ENCODE measurements at places on chromosomes 4 and X.
A peak's percentile ranks its signal among the peaks of the same experiment; 100 is the strongest.

GRCh38 chr4:150315175-150315574, 236.9 kb downstream of the DCLK2 start:
- DNase-seq: peak; percentile 93

DNA sequence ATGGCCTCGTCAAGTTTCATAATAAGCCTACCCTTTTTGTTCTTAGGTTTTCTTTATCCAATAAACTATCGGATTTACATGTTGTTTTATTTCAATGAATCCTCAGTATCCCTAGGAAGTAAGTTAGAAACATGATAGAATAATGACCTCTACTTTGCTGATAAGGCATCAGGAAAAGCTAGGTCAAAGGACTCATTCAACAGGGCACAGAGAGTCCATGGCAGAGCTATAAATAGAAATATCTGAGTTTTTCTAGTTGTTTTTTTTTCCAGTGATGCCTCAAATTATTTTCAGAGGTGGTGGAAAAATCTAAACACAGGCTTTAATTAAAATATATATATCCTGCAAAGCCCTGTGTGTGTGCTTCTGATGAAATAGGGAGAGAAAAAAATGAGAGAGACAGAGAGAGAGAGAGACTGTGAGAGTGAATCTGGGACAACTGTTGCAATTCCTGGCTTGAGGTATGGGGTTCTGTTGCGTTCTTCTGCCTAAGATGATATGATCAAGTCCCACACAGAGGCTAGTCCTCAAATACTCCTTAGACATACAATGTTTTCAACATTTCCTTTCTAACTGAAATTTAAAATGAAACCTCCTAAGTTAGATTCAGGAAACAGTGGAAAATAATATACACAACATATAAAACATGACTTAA, 139.9 kb downstream of the HDX start:
- DNase-seq: no peak

- no peak for DNase-seq
Observed at GRCh38 chr4:3239998-3240920, 8.7 kb upstream of the MSANTD1 start.

DNA sequence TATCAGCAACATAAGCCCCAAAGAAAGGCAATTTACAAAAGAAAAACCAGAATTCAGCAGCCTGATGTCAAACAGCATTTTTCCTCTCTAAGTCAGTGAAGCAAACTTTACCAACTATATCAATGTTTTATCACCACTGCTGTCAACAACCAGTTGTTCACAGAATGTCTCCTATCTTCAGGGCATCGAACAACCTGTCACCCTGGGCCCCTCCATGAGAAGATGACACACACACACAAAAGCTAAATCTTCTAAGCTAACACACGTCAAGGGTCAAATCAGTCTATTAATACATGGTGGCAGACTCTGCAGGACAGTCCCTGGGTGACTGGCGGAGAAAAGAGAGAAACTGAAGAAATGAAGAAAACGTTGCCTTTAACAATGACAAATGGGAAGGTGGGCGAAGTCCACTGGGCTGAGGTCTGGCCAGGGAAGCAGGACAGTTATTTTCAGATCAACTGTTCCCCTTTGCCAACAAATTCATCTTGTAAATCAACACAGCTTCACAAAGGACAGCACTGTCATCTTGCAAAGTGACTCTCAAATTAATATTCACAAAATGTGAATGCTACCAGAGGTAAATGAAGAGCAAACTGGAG, 13.0 kb downstream of the FAT1 start:
- DNase-seq: no peak

- DNase-seq: no peak
Observed at GRCh38 chrX:17032351-17032750, 85.9 kb downstream of the REPS2 start.

GRCh38 chr4:121519236-121519838, 138.5 kb upstream of the QRFPR start:
- DNase-seq: no peak

- DNase-seq: no peak
Observed at GRCh38 chr4:21845663-21846062, 102.9 kb downstream of the KCNIP4 start.

- DNase-seq: no peak
Observed at GRCh38 chrX:150119323-150119722, 181.0 kb upstream of the EOLA2 start.

- no peak for DNase-seq
Observed at GRCh38 chr4:140579278-140579677, 10.5 kb upstream of the UCP1 start.

GRCh38 chr4:39718366-39719323, 20.7 kb downstream of the UBE2K start:
- DNase-seq: peak; percentile 13

DNA sequence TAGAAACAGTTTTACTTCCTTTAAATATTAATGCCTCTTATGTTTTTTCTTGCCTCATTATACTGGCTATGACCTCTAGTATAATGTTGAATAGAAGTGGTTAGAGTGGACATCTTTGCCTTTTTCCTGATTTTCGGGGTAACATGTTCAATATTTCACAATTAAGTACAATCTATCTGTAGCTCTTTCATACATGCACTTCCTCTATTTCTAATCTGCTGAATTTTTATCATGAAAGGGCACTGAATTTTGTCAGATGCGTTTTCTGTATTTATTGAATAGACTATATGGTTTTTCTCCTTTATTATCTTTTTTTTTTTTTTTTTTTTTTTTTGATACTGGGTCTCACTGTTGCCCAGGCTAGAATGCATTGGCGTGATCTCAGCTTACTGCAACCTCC, 29.0 kb downstream of the MECP2 start:
- no peak for DNase-seq

GRCh38 chr4:135269125-135269890, 1067.7 kb upstream of the PABPC4L start:
- no peak for DNase-seq

DNA sequence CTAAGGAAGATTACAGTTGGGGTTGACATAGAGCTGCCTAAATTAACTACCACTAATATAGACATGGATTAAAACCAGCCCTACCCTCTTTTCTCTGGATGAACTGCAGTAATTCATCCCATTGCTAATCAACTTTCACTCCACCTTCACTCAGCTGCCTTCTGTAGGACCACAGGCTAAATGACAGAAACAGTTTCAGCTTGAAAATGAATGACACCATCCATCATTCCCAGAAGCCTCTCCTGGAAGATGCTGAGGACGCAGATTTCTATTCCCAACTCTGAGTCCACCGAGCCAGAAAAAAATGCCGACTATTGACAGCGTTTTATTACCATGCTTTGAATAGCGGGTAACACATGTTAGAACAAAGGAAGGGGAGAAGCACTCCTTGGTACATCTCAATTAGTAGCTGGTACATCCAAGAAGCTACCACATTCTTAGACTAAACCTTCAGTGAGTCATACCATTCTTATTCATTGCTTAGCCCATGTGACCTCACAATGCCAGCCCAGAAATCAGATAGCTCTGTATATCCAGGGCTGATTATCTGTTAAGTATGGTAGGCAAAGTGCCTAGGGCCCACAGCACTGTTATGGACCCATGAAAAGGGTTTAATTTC, 25.3 kb downstream of the DCX start:
- no peak for DNase-seq

GRCh38 chrX:65196758-65197360, 220.6 kb upstream of the ZC4H2 start:
- DNase-seq: peak; percentile 96

GRCh38 chrX:32896088-32896487, 315.3 kb downstream of the DMD start:
- no peak for DNase-seq

GRCh38 chr4:186759990-186760389, 36.3 kb upstream of the FAT1 start:
- no peak for DNase-seq

DNA sequence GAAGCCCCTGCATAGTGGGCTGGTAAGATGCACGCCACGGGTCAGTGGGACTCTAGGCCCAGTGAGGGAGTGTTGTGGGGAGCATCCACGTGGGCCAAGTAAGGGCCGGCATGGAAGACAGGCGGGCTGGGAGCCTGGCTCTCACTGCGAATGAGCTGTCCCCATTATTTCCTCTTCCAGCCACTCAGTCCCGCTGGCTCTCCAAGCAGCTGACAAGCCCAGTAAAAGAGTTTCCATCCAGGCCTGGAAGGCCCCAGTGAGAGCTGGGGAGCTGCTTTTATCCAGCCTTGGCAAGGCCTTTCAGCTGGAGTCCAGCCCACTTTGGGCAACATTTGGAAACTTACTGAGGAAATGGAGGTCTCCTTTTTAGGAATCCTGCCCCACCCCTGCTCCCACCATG, 24.9 kb downstream of the APLN start:
- DNase-seq: no peak
